Stimulated activated CD4-positive, alpha-beta T cell treated with anti-CD3 and anti-CD28 coated beads, Interleukin-4, amount 100 ng/mL, for 4 hours (primary cell): ENCODE measurements at places on chromosomes 12 and 14.

GRCh38 chr12:54182981-54183380 lies 5.8 kb downstream of the SMUG1 start:
- DNase-seq, result no peak

DNA sequence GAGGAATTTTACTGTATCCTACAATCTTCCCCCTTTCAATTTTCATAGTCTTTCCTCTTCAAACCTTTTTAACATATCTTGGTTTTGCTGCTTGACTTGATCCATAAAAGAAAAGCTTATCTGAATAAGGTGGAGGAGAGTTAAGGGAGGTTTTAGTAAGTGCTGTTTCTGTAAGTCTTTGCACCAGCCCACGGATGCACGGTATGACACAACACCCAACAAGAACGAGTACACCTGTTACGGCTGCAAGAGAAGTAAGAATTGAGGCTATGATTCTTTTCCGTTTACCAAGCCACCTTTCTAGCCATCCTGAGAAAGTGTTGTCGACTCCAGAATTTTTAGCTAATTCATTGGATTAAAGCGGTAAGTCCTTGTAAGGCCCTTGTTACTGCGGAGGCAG lies 26.1 kb upstream of the CPNE8 start:
- no peak for DNase-seq

GRCh38 chr12:123995023-123995748 lies 22.2 kb downstream of the ZNF664 start:
- no peak for DNase-seq

- no peak for DNase-seq
Measured at GRCh38 chr14:94532447-94532846, 23.2 kb upstream of the SERPINA12 start.

GRCh38 chr12:50926415-50926814 lies 25.9 kb upstream of the HIGD1C start:
- DNase-seq, result no peak

DNA sequence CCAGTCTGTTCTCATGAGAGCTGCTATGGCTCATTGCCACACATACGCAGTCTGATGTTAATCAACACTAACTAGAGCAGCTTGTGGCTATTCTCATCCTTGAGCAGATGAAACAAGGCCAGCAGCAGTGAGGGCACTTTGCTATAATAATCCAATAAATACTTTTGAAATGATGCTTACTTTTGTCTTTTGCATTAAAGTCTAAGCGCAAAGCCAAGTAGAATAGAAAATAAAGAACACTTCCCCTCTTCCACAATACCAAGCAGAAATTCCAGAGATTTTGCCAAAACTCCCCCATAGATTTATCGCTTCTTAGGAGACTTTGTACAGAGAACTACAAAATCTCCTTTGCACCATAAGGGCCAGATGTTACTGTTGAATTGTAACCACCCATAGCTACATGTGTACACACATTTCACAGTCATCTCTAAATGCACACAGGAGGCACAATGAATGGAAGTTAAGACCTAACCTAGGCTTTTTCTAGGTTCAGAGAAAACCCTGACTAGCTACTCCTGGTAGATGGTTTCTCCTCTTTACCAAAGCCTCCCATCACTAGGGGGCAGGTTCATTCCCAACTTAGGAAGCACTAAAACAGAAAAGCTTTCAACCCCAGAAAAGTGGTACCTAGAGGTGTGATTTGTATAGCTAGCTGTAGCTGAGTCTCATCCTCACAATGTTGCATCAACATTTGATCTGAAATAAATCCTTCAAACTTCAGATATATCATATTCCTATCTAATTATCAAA lies 119.3 kb downstream of the HMGA2 start:
- no peak for DNase-seq

- DNase-seq, result no peak
Measured at GRCh38 chr14:59474172-59474571, 9.0 kb upstream of the GPR135 start.

DNA sequence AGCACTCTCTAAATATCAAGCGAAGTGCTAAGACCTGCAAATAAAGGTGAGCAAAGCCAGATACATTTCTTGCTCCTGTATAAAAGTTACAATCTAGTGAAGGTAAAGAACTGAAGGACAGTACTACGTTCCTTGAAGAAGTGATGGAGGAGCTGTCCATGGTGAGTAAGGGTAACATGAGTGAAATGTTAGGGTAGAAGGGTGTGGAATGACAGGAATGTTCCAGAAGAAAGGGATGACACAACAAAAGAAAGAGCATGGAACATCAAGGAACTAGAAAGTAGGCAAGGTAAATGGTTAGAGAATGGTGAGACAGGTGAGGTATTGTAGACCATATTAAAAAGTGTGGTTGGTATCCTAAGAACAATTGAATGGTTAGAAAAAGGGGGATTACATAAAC lies 272.4 kb downstream of the ACSS3 start:
- no peak for DNase-seq

- no peak for DNase-seq
Measured at GRCh38 chr14:66824251-66824650, 316.3 kb downstream of the GPHN start.

- no peak for DNase-seq
Measured at GRCh38 chr12:40793471-40793870, 101.2 kb downstream of the CNTN1 start.

GRCh38 chr14:32394038-32394437 lies 64.9 kb downstream of the AKAP6 start:
- no peak for DNase-seq

GRCh38 chr12:113933201-113933786 lies 32.8 kb downstream of the RBM19 start:
- no peak for DNase-seq

- no peak for DNase-seq
Measured at GRCh38 chr14:55624913-55625312, 44.9 kb downstream of the KTN1 start.

- no peak for DNase-seq
Measured at GRCh38 chr12:111076611-111077451, 156.5 kb upstream of the MYL2 start.

GRCh38 chr12:6340745-6341416 lies 995 bp downstream of the TNFRSF1A start:
- no peak for DNase-seq

GRCh38 chr14:80618751-80619329 lies 322.7 kb downstream of the CEP128 start:
- DNase-seq, result no peak

DNA sequence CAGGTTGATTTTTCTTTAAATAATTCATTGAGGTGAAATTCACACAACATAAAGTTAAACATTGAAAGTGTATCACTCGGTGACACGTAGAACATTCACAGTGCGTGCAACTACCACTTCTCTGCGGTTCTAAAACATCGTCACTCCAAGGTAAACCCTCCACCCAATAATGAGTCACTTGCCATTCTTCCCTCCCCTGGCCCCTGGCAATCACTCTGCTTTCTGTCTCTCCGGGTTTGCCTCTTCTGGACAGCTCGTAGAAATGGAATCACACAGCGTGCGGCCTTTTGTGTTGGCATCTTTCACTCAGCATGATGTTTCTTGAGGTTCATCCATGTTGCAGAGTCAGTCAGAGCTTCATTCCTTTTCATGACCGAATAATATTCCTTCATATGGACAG lies 18.9 kb downstream of the FZD10 start:
- no peak for DNase-seq
